ENCODE measurements at places on chromosomes 2 and 18.

DNA sequence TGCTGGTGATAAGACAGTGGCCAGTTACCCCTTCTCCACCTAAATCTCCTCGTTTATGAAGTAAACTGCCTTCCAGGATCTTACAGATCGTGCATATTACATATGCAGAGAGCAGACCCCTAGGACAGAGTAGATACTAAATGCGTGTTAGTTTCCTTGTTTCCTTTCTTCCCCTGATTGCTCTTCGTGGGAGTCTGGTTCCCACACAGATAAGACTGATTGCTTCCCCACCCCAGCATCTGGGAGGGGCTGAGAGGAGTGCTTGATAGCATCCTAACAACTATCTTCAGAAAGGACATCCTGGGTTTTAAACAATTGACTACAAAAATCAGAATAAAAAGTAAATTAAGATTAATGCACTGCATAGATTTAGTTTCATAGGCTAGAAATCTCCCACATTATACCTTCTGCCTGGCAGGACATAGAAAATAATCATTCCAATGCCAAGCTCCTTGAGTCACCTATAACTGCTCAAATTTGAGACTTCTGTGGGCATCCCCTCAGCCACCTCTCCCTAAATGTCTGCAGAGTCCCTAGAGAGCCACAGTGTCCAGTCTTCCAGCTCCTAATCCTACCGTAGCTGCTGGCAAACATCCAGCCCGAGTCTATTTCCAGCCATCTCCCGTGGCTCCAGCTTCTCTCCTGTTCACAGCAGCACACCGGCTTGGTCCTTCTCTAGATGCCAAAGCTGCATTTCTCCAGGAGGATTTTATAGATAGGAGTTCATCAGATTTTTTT lies 128.3 kb downstream of the LRRC30 start:
- no peak for DNase-seq

DNA sequence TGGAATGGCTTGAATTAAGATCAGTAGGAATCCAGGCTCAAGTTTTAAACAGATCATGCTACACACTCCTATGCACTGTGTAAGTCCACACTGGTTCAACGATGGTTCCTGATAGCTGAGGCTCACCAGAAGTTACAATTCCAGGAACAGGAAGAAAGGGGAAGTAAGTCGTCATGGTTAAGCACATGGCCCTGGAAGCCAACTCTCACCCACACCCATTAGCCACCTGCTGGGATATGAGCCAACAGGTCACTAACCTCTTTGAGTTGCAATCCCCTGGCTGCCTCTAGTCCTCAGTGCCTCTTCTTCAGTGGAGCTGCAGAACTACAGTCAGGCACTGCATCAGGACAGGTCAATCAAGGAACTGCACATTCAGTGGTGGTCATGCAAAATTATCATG lies 133.5 kb downstream of the TMEM182 start:
- DNase-seq, result no peak

DNA sequence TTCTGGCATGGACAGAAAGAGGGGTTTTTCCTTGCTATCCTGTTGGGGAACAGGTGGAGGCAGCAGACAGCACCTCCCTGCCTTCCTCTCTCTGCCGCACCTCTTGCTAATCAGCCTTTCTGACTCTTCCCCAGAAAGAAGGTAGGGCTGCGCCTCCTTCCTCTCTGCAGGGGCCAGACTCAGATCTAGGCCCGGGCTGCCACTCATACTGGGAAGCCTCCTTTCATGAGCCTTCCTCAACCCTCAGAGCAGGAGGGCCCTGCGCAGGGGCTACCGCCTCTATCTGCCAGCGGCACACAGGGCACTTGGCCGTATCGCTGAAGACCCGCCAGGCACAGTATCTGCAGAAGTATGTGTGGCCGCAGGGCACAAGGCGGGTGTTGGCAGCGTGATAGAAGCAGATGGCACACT lies 7.1 kb downstream of the NEURL3 start:
- DNase-seq, result no peak

GRCh38 chr2:130286983-130287655 lies 55.6 kb upstream of the IMP4 start:
- DNase-seq, result no peak

DNA sequence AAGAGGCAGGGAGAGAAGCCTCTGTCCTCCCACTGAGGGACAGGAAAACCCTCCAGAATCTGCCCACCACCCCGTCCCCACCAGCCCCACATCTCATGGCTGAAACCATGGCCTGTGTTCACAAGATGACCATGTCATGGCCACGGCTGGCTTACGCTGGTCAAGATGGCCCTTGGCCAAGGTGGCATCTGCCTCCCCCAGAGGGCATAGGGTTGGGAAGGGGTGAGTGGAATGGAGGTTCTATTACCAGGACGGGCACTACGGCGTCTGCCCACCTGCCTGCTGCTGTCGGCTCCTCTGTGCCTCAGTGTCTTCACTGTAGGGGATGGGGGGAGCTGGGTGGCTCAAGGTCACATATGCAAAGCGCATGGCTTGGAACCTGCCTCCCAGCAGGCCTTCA lies 19.8 kb downstream of the ODC1 start:
- DNase-seq, result no peak

DNA sequence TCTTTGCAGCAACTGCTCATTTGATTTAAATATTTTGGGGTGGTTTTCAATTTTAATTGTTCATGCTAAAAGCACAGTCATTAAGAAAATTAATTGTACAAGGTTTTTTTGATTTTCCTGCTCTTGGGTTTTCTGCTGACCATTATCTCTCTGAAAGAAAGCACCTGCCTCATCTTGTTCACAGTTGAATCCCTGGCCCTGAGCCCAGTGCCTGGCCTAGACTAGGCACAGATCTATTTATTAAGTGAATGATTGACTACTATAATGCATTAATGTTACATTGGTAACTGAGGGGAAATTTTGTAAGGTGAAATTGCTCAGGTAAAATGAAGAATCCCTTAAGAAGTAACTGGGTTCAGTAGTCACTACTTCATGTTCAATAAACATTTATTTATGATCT lies 22.0 kb downstream of the IL1RL2 start:
- no peak for DNase-seq

DNA sequence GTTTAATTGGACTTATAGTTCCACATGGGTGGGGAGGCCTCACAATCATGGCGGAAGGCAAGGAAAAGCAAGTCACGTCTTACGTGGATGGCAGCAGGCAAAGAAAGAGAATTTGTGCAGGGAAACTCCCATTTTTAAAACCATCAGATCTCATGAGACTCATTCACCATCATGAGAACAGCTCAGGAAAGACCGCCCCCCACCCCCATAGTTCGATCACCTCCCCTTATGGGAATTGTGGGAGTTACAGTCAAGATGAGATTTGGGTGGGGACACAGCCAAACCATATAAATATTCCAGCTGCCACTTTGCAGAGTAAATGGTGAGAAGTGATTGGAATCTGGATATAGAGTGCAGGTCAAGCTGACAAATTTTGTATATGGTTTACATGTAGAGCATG lies 187.4 kb downstream of the ARL4C start:
- DNase-seq, result no peak

- peak; percentile 19 for DNase-seq
These were observed 42.6 kb upstream of the EDAR start for GRCh38 chr2:109031476-109032228.

GRCh38 chr2:197821550-197822289 lies 17.3 kb downstream of the PLCL1 start:
- DNase-seq, result no peak

DNA sequence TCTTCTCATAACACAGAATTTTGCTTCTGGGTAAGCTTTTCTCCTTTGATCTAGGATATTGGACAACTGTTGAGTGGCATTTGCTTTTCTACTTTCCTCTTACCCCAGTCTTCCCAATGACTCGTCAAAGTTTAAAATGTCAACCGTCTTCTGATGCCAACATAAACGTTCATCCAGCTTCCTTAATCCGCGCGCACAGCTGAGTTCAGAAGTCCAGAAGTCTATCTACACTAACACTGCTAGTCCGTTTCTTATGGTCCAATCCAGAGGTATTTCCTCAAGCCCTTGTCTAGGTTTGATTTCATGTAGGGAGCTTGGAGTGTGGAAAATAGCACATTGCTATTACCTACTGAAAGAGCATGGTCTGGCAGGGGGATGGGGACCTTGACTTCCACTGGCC lies 48.7 kb downstream of the MFSD6 start:
- no peak for DNase-seq

GRCh38 chr2:181742922-181743722 lies 62.8 kb upstream of the NEUROD1 start:
- peak; percentile 76 for DNase-seq

GRCh38 chr2:15554525-15555218 lies 6.5 kb downstream of the NBAS start:
- DNase-seq, result no peak
